ENCODE measurements at places on chromosomes 12 and 14.

- no peak for DNase-seq
Observed at GRCh38 chr12:501722-502447, 42.1 kb downstream of the B4GALNT3 start.

GRCh38 chr12:11598900-11599299 is 50.6 kb upstream of the ETV6 start:
- no peak for DNase-seq

DNA sequence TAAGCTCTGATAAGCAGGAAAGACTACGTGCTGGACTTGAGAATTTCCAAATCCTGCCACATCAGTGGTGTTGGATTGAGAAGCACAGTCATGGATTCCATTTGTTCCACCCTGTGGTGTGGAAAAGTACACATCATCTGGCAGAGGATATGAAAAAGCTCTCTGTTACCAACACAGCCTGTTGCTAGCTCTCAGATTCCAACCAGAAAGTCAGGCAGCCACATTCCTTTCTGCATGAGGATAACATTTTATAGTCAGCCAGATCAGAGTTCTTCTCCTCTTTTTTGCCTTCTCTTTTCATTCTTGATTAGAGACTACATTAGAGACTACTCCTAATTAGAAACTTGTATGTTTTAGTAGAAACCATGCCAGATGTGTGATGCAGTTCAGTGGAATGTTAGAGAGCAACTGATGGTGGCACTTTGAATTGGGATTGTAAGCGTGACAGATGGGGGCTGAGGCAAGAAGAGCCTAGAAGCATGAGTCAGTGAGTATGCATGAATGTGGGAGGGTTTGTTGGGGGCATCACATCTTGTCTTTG is 61.2 kb upstream of the STXBP6 start:
- DNase-seq, result no peak

GRCh38 chr14:104912053-104912452 is 12.6 kb upstream of the PLD4 start:
- no peak for DNase-seq

DNA sequence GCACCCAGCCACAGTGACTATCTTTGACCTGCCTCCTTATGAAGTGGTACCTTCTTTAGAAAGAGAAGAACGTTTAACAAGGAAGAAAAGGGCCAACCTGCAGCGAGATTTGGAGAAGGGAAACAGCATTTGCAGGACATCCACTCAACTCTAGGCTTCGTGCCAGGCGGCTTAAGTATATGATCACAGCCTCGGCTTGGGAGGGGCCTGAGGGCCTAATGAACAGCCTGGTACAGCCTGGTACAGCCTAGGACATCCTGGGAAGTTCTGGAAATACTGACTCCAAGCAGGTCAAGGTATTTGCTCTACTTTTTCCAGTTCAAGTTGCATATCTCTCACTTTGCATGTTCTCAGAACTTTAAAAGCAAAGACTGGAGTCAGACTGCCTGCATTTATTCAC is 16.1 kb downstream of the HCAR2 start:
- no peak for DNase-seq

- DNase-seq, result no peak
Observed at GRCh38 chr12:70741256-70741655, 104.0 kb upstream of the PTPRB start.

DNA sequence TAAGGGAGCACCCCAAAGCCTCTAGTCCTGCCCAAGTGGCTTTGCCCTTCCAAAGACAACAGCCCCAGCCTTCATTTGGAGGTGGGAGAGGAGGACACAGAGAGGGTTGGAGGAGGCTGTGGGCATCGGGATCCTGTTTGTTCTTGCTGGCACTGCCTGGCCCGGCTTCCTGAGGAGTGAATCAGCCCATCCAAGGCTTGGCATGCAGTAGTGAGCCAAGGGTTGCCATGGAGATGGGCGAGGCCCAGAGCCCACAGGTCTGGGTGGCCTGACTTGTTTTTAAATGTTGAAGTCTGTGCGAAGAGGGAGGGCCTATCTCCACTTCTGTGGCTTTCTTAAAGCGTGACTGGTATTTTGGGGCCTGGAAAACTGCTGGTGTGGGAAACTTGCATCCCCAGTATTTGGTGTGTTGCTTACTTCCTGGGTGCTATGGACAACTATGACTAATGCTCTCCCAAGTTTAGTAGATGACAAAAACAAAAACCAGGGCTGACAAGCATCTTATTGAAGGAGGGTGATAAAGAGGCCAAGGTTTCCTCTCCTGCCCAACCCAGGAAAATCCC is 15.8 kb downstream of the CD9 start:
- no peak for DNase-seq

DNA sequence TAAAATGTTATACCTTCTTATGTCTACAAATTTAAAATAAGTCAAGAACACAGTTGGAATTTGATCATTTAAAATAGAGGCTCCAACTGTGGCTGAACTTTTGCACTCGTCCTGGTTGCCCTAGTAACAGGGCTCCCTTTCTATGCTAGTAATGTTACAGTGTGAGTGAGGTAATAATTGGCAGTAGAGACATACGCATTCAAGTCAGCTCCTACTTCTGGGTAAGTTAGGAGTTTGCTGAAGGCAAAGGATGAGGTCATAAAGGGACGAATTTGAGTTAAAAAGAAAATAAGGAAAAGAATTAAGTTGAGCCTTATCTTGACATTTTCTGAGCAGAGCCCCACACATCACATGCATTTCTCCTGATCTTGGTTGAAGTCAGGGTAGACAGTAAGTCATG is 129.1 kb downstream of the TMEM117 start:
- no peak for DNase-seq

- DNase-seq, result no peak
Observed at GRCh38 chr14:100140452-100141078, 18.9 kb downstream of the DEGS2 start.

GRCh38 chr12:29908157-29908556 is 124.4 kb upstream of the TMTC1 start:
- no peak for DNase-seq

DNA sequence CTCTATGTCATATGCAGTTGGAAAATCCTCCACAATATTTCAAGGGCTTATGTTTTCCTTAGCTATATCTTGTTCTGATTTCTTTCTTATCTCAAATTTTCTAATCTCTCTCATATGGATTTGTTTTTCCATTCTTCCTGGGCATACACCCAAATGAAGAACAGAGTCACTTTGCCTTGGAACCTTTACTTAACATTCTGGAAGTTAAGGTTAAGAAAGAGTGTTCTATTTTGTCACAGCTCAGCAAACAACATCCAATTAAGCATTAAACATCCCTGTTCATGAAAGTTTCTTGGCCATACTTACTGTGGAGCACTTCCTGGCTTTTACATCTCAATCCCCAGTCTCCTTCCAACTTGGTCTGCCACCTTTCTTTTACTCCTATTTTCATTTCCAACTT is 5.3 kb downstream of the NAV3 start:
- DNase-seq, result no peak

GRCh38 chr12:52007158-52007921 is 594 bp downstream of the TAMALIN start:
- DNase-seq, result no peak

DNA sequence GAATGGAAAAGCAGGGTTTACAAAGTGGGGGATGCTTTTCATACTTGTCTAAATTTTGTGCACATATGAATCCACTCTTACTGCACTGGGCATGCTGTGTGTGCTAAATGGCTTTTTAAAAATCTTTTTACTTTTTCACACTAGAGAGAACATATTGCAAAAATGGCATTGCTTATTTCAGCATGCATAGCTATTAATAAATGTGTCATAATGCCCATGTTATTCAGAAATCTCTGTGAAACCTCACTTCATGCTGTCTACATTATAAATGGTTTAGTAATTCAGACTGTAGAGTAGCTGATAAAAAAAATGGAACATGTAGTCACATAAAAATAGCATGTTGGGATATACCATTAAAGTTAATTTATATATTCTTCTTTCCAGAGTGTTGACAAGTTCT is 593.8 kb downstream of the RPL10L start:
- no peak for DNase-seq

DNA sequence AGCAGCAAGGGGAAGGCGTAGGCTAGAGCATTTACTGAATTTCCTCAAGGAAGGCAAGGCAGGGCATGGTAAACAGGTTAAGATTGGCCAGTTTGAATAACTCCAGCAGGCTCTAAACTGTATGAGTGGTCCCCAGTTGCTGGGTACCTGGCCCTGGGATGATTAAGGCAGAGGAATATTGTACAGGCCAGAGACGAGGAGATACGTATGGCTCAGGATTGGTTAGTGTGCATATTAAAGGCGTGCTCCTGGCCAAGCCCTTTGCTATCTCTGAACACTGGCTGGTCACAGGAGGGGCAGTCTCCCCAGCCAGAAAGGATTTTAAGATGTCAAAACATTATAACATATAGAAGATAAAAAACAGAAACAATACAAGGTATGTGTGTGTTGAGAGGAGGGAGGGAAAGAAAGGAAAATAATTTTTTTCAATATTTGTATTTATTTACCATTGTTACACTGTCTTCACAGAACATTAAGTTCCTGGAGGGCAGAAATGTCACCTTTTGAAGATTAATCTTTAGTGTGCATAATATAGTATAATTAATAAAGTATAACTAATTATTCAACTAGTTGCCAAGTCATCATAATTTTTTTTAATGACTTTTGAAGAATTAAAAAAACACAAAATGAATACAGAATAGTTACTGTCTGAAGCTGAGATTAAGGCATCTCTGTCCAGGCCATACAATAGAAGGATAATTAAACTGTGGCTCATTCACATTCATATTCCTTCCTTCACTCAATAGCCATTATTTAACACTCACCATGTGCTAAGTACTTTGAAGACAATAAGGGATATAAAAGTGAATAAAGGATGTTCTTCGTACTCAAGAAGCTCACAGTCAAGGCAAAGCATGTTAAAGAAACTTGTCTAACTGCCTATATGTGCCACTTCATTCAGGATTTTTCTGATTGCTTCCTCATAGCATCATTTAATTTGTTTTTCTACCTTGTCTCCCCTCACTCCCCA is 41.9 kb downstream of the DCP1B start:
- no peak for DNase-seq

GRCh38 chr14:24171422-24172260 is at the start of gene REC8:
Gene REC8, plus strand, starts transcription at chr14:24172080. Its CDS starts 473 bp downstream, at chr14:24172553.
- peak; percentile 65 for DNase-seq

DNA sequence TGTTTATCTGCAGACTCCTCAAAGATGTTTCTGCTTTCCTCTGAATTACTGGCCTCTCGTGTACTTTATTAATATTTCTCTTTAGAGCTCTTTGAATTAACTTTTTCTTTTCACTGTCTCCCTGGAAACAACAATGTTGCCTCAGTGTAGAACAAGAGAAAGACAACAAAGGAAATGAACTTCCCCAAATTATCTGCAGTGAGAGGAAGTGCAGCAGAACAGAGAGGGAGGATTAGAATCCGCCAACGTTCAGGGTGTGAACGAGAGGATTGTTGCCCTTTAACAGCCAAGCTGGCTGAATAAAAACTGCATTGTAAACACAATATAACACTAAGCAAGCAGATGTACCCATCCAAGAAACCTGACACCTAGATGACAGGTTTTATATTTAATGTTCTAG is 375.9 kb downstream of the GALC start:
- DNase-seq, result no peak

DNA sequence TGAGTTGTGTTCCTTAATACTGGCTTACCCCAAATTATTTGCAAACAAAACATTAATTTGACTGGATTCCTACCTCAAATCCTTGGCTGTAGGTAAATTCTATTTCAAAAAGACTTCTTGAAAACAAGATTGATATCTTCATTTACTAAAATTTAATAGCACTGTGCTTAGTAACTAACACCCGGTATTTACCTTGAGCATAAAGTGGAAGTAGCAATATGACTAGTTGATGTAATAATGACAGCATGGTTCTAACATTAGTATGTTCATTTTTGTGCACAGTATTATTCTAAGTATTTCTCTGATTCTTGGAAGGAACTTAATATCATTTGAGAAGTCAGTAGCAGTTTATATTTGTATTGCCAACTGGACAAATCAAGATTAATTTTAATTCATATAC is 96.8 kb downstream of the PPHLN1 start:
- DNase-seq, result no peak

- no peak for DNase-seq
Observed at GRCh38 chr12:65022421-65022820, 98.7 kb downstream of the WIF1 start.

DNA sequence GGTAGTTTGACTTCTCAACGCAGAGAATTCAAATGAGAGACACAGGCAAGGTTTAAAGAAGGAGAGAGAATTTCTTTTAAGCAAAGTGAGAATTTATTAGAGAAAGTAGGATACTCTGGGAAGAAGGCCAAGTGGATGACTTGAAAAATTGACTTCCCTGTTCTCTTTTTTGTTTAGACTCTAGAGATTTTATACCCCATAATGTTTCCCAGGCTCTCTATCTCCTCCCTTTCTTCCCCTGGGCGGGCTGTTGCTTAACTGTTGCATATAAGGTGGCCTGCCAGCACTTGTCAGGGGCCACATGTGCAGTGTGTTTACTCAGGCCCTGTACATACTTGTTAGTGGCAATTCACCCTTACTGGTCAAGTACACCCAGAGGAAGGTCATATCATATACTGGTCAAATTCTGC is 403.7 kb downstream of the SLC6A15 start:
- no peak for DNase-seq

DNA sequence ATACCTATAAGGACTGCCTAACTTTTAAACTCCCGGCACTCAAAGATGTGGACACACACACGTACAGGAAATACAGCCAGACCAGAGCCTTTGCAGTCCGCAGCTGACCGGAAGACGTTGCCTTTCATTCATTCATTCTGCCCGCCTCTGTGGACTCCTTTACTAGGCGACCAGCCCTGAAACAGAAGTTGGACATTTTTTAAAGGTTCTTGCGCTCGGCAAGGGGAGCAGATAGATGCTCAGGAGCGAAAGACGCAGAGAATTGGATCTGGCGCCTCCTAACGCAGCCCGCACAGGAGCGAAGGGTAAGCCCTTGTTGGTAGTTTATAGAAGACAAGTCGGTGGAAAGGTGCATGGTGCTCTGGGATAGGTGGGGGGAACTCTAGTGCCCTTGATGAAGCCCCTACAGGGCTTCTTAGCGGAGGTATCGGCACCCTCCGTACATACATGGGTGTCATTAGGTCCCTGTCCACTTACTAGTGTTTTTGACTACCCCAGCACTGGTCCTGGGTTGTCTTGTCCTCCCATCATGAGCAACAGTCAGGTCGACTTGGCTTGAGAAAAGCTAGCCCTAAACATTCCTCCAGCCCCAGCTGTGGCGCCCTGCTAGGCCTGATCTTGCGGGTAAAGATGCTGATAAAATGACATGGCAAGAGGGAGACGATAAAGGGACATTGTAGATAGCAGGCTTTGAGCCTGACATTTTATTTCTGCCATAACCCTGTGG is at the start of gene KDM2B:
Gene KDM2B, minus strand, starts transcription at position 65 of the 727 bp plus-strand sequence. CDS start 112 bp downstream, outside the sequence.
- DNase-seq, result no peak

- DNase-seq, result no peak
Observed at GRCh38 chr12:97047361-97047760, 140.3 kb downstream of the NEDD1 start.

GRCh38 chr14:89270439-89271227 is 146.4 kb downstream of the FOXN3 start:
- no peak for DNase-seq

- no peak for DNase-seq
Observed at GRCh38 chr12:9319842-9320173, 111.6 kb upstream of the PZP start.

GRCh38 chr14:55450987-55451386 is 10.6 kb upstream of the TBPL2 start:
- DNase-seq, result no peak

GRCh38 chr12:111168009-111168900 is 200.6 kb downstream of the PHETA1 start:
- DNase-seq, result no peak

GRCh38 chr14:99357916-99358390 is 86.0 kb upstream of the BCL11B start:
- no peak for DNase-seq

GRCh38 chr14:52051871-52052270 is 17.0 kb downstream of the NID2 start:
- DNase-seq, result no peak

Data from stimulated activated CD4-positive, alpha-beta T cell treated with anti-CD3 and anti-CD28 coated beads, Interleukin-15, amount 100 ng/mL, for 48 hours (primary cell).